ENCODE measurements at places on chromosomes 4 and X. TPM values are rescaled to one million over a fixed set of nuclear protein-coding genes. Genes with fewer than 3 reads are reported as not detected.

Gene SMIM10
- total RNA-seq = 6.8 TPM

Gene STAG2
- total RNA-seq = 109 TPM

Gene RTL5
- total RNA-seq = 5.6 TPM

Gene LANCL3
- total RNA-seq = 0.12 TPM

Gene TMEM154
- total RNA-seq = 0.26 TPM

Gene GPRASP1
- total RNA-seq = 2.3 TPM

Gene VEGFD
- 0.40 TPM for total RNA-seq

Gene SLC49A3
- total RNA-seq = 8.6 TPM

Gene CENPVL1
- total RNA-seq = not detected

Gene TMEM31
- not detected for total RNA-seq

Gene SYP
- 0.66 TPM for total RNA-seq

Gene FOXR2
- total RNA-seq = not detected

Gene TBC1D1
- 126 TPM for total RNA-seq

Gene COPS4
- total RNA-seq = 104 TPM

Gene SLC9B1
- 4.9 TPM for total RNA-seq

Gene RTL9
- total RNA-seq = 0.06 TPM

Gene MAOA
- total RNA-seq = 21.4 TPM

Gene RRAGB
- 41.7 TPM for total RNA-seq

Gene MAGEC2
- not detected for total RNA-seq

Gene SCRG1
- total RNA-seq = 0.31 TPM

Gene MTCP1
- total RNA-seq = 30.0 TPM

Gene STS
- total RNA-seq = 9.7 TPM

Gene DUSP21
- not detected for total RNA-seq

Gene SPOCK3
- 1.1 TPM for total RNA-seq

Gene MAGEC3
- total RNA-seq = not detected

Gene MAGEA2B
- not detected for total RNA-seq

Gene BST1
- total RNA-seq = 15.4 TPM

Gene FAM241A
- total RNA-seq = 1.6 TPM

Gene KLHL4
- 1.6 TPM for total RNA-seq

Gene TLR1
- total RNA-seq = 2.6 TPM

Gene GPR82
- not detected for total RNA-seq

Gene ZRSR2
- 4.4 TPM for total RNA-seq

Gene TLR10
- total RNA-seq = not detected

Gene DGKK
- not detected for total RNA-seq

Gene MBNL3
- total RNA-seq = 1.8 TPM

Gene TEC
- 0.37 TPM for total RNA-seq

Gene TMEM187
- 7.3 TPM for total RNA-seq

Gene UBE2D3
- 261 TPM for total RNA-seq

Gene GLRA2
- total RNA-seq = not detected

Gene HPF1
- total RNA-seq = 18.0 TPM

Gene SGCB
- total RNA-seq = 49.5 TPM

Gene ANXA10
- 6.5 TPM for total RNA-seq

Gene UGT2B17
- total RNA-seq = not detected

Gene PTPN13
- 44.8 TPM for total RNA-seq

Gene RRH
- total RNA-seq = not detected

Gene PDZD4
- total RNA-seq = 0.53 TPM

Gene GAGE12E
- total RNA-seq = not detected

Gene AWAT1
- total RNA-seq = not detected

Gene SLC25A43
- 9.8 TPM for total RNA-seq

Gene TMPRSS11D
- not detected for total RNA-seq

Gene CC2D2A
- 29.5 TPM for total RNA-seq

Gene NKX6-1
- total RNA-seq = not detected

Gene HSPA4L
- total RNA-seq = 6.5 TPM

Gene SCML2
- 1.2 TPM for total RNA-seq

Gene EMD
- 24.4 TPM for total RNA-seq

Gene POF1B
- not detected for total RNA-seq

Gene TRIML2
- not detected for total RNA-seq

Gene ARHGAP6
- total RNA-seq = 9.9 TPM

Gene RENBP
- 18.8 TPM for total RNA-seq
